ENCODE measurements at places on chromosomes 2 and 18.
A peak's percentile ranks its signal among the peaks of the same experiment; 100 is the strongest.

GRCh38 chr2:12044857-12045256, 298.4 kb downstream of the LPIN1 start:
- DNase-seq = no peak

- DNase-seq = no peak
Observed at GRCh38 chr18:25102662-25103061, 249.3 kb downstream of the ZNF521 start.

DNA sequence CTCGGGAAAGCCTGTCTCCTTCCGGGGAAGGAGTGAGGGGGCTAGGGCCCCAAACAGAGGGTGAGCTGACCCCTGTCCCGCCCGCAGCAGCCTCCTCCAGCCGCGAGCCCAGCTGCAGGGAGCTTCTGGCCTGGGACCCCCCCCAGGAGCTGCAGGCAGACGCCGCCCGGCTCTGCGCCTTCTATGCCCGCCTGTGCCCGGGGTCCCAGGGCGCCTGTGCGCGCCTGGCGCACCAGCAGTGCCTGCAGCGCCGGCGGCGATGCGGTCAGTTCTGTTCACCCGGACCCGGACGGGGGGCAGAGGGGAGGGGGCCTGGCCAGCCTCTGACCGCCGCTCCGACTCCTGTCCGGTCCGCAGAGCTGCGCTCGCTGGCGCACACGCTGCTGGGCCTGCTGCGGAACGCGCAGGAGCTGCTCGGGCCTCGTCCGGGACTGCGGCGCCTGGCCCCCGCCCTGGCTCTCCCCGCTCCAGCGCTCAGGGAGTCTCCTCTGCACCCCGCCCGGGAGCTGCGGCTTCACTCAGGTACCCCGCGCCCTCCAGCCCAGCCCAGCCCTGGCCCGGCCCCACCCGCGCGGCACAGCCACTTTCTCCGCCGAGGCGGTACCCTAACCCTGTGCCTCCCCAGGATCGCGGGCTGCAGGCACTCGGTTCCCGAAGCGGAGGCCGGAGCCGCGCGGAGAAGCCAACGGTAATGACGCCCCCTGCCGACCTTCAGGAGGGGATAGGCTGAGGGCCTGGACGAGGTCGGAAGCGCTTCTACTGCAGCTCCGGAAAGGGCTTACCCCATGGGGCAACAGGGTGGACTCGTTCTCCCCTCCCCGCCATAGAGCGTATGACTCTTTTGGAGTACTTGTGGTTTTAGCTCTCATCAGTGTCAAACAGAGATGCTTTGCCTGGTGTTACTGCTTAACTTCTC, 2.0 kb upstream of the CHRND start:
- DNase-seq = no peak

- no peak for DNase-seq
Observed at GRCh38 chr2:101833890-101834523, 136.5 kb downstream of the MAP4K4 start.

DNA sequence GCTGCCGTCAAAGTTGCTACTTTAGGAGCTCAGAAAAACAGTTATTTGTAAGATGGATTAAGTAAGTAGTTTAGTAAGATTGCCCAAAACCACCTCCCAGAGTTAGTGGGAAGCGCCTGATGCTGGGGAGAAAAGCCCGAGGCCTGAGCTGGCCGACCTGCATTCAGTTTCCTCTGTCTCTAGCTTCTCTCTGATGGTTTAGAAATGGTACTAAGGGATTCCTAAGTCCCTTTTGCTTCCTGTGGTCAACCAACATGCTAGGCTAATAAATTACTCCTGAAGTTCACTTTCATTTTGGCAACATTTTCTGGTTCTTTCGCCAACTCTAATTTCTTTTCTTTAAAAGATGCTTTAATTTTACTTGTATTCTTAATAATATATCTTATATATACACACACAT, 60.1 kb downstream of the ASAP2 start:
- DNase-seq = no peak

DNA sequence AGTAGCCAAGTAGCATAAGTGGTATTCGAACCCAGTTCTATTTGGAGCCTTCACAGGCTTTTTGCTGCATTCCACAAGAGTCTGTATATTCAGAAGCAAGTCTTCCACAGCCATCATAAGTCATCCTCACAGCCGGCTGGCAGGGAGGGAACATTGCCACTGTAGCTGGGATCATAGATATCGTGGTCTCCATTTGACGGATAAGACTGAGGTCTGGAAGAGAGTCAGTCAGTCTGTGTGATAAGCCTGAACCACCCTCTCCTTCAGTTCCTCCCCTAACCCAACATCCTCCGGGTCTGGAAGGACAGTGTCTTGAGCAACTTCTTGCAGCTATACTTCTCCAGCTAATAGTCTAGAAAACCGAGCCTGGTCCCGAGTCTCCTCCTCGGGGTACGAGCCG, 17.0 kb upstream of the C1QL2 start:
- no peak for DNase-seq

- DNase-seq = no peak
Observed at GRCh38 chr18:76398295-76398694, 96.7 kb downstream of the ZNF516 start.

DNA sequence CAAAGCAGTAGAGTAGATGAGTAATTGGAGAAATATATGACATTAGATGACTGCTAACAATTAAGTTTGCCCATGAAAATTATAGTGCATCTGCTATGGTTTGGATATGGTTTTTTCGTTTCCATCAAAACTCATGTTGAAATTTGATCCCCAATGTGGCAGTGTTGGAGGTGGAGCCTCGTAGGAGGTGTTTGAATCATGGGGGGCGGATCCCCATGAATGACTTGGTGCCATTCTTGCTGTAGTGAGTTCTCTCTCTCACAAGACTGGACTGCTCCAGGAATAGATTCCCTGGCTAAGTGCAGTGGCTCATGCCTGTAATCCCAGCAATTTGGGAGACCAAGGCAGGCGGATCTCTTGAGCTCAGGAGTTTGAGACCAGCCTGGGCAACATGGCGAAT, 9.7 kb upstream of the CUL3 start:
- no peak for DNase-seq

GRCh38 chr18:70384181-70384790, 95.4 kb downstream of the SOCS6 start:
- DNase-seq = no peak

- DNase-seq = no peak
Observed at GRCh38 chr2:41821167-41821566, 226.7 kb upstream of the PKDCC start.

DNA sequence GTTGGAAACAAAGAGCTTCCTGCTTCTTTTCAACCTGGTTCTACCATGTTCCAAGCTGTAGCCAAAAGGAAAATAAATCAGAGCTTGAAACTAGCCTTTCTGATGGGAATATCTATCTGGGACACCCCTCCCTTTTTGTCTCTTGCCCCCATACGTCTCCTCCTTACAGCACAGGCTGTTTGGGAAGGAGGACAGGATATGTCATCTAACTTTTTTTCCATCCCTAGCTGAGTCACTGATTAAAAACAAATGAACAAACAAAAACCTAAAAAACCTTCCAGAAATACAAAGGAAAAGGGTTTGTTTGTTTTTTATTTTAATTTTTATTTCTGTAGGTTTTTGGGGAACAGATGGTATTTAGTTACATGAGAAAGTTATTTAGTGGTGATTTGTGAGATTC, 151.6 kb downstream of the FAM210A start:
- no peak for DNase-seq

GRCh38 chr18:74498712-74499627, 2.8 kb downstream of the CNDP2 start:
- DNase-seq = no peak

DNA sequence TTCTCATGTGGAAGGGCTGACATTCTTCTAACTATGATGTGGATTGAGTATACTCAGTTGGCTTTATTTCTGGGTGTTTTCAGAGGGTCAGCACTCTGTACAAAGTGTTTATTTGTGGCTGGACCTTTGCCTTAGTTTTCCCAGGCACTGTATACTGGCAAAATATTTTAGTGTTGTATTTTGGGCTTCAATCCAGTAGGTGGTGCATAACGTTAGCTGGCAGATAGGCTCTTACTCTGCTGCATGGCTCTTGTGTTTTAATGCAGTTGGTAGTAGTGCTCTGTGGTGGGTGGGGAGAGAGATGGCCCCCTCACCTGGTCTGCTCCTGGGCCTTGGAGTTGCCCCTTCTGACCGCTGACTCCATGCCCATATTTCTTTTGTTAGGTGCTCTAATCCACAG, 75.6 kb upstream of the REG3A start:
- no peak for DNase-seq

GRCh38 chr2:27171351-27171848, 22.6 kb downstream of the TCF23 start:
- DNase-seq = no peak

DNA sequence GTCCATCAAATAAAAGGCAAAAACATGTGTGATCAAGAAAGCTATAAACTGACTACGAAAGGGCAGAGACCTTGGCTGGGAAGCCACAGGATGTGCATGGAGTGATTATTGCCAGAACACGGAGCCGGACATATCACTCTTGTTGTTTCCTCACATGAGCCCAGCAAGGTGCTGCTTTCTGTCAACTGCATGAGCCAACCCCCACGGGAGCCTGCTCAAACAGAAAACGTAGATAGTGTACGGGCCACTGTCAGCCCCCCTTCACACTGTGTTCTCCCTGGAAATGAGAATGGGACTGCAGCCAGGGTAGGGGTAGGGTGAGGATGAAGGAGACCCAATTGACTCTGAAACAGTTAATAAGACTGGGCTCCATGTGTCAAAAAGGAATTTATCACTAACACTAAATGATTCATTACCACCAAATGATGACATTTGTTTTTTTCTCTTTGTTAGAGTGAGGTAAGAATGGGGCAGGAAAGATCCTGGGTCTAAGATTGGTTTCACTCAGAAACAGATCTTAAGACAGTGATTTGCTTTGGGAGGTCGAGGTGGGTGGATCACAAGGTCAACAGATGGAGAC, 235.8 kb downstream of the MREG start:
- no peak for DNase-seq

DNA sequence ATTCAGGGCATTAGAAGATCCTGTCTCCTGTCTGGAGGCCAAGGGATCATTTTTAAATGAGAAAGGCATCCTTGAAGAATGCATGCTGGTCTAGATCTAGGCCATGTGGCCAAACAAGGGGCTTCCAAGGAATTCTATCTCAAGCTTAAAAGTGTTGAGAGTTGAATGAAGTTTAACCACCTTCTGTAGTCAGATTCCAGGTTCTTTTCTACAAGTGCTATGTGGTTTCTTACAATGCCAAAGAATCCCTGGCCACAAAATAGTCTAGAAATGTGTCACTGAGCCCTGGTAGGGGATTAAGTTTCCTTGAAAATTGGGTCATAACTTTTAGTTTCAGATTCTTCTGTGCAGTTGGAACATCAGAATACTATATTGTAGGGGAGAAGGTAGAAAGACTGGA, 640.7 kb upstream of the ACVR2A start:
- DNase-seq = no peak

DNA sequence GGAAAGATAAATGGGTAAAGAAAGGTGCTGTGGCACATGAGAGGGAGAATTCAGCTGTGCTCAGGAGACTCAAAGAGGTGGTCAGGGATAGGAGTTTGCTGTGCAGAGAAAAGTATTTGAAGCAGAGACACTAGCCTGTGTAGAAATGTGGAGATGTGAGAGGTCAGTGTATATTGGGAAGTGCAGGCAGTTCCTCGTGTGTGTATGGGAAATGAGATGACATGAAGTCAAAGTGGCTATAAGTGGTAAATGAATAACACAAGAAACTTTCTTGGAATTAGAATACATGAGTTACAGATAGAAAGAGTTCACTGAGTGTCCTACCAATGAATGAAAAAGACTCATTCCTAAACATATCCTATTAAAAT, 11.6 kb downstream of the MAP3K20 start:
- no peak for DNase-seq

DNA sequence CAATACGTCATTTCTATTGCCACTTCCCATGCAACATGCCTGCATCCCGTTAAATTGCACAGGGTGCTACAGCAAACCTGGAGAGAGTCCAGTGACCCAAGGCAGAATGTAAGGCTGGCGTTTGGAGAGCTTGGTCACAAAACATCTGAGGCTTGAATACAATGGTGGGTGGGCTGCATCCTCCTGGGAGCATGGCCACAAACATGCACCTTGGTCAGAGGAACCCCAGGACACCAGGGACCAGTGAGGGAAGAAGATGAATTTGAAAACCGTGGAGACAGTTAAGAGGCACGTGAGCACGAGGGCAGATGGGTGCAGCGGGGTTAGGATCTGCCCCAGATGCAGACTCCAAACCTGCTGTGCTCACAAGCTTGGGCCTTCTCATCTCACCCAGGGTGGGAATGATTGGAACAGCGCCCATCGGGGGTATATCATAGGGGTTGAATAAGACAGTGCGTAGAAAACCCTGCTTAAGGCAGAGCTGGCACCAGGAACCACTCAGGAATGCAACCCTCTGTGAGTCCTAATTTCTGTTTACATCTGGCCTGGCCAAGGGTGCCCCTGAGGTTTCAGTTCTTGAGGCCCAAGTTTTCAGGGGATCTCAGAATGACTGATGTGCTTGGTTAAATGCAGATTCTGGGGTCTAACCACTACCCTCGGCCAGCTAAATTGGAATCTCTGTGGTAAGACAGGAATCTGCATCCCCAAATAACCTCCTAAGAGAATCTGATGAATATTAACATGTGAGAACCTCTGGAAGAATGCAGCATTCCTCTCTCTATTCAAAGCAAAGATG, 97.2 kb downstream of the ARL4C start:
- DNase-seq = no peak

- peak; percentile 92 for DNase-seq
Observed at GRCh38 chr2:23556929-23557328, 171.9 kb downstream of the KLHL29 start.

DNA sequence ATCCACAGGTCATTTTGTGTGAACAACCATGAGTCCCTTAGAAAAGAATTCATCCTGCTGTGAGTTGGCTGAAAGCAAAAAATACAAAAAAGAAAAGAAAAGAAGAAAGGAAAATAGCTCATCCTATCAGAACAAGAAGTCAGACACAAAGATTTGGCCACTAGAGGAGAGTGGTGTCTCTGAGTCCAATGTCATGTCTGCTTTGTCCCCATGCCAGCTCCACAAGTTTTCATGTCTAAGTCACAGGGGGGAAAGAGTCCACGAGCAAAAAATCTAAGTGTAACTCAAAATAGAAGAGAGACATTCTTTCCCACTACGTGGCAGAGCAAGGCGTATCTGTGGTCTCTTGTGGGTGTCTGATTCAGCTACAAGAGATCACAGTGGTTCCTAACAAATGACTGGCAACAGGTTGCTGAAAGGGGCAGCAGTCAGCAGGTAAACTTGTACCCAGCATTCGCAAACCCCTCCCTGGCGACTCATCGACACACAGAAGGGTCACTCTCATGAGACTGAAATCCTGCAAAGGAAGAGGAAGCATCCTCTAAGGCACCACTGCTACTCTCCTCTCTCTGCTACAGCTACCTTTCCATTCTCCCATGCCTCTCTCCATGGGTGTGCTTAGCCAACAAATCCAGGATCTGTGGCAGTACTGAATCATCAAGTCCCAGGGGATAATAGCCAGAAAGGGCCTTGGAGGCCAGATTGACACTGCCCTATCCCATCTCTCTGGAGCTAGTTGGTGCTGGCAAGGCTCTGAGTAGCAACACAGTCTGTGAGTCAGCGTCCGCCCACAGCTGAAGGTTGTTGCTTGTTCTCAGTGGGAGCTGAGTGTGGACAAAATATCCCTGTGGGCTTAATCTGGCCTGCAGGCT, 123.0 kb upstream of the SLC39A10 start:
- no peak for DNase-seq

GRCh38 chr2:138559641-138560040, 58.1 kb downstream of the SPOPL start:
- no peak for DNase-seq
